ENCODE measurements at places on chromosomes 11 and 22.

DNA sequence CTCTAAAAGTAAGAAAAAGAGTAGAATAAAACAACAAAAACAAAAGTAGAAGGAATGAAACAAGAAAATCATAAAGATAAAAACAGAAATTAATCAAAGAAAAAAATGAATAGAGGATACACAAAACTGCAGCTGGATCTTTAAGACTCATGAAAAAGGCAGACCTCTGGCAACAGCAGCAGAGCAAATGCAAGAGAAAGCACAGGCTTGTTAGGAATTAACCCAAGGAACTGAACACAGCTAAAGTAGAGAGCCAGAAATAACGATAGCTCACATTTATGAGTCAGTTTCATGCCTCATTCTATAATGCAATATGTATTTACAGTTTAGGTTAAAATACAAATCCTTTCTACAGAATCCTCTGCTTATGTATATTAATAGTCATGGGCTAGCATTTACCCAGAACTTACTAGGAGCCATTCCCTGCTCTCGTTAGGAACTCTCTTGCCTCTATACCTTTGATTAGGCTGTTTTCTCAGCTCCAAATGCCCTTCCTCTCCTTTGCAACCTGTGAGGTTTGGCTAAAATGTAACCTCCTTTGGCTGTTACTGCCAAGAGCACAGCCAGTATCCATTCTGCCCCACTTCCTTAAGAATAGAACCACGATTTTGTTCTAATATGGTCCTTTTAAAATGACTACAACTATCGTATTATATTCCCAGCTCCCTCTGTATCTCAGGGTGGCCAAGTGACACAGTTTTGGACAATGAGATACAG is 38.3 kb upstream of the NFAM1 start:
- DNase-seq, result no peak

DNA sequence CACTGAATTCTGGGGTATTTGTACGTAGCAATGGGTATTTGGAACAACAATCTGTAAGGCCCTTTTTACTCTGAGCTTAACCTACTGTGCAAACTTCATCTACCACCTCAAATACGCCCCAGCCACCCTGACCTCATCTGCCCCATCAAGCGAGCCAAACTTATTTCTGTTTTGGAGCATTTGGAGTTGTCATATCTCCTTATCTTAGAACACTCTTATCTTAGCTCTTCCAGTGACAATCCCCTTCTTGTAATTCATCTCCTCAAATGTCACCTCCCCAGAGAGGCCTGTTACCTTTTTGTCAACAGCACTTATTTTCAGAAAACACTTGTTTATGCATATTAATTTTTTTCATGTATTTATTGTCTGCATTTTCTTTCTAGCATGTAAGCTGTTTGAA is 4.7 kb upstream of the MSANTD2 start:
- DNase-seq, result no peak

GRCh38 chr22:35960854-35961253 is 67.8 kb downstream of the RBFOX2 start:
- DNase-seq, result no peak

DNA sequence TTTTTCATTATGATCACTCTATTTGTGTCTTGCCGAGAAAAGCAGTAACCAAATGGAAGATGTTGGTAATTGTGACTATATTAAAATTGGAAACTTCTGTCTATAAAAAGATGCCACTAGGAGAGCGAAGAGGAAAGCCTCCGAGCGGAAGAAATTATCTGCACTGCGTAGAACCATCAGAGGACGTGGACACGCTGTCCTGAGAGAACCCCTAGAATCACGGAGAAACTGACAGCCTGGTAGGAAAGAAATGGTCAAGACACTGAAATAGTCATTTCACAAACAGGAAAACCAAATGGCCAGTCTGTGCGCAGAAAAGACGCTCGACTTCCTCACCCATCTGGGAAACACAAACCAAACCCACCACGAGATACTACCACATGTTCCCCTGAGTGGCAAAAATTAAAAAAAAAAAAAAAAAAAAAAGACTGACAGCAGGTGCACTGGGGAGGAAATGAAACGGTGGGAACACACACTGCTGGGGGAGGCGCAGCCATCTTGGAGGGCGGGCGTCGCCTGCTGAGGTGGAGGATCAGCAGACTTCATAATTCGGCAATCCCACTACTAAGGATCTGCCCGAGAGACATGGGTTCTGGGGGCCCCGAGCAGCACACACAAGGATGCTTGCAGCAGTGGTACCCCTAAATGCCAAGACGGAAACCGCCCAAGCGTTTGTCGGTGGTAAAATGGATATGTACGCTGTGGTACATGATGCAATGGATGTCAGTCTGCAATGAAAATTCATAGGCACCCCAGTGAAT is 21.3 kb downstream of the IFITM10 start:
- DNase-seq, result no peak

DNA sequence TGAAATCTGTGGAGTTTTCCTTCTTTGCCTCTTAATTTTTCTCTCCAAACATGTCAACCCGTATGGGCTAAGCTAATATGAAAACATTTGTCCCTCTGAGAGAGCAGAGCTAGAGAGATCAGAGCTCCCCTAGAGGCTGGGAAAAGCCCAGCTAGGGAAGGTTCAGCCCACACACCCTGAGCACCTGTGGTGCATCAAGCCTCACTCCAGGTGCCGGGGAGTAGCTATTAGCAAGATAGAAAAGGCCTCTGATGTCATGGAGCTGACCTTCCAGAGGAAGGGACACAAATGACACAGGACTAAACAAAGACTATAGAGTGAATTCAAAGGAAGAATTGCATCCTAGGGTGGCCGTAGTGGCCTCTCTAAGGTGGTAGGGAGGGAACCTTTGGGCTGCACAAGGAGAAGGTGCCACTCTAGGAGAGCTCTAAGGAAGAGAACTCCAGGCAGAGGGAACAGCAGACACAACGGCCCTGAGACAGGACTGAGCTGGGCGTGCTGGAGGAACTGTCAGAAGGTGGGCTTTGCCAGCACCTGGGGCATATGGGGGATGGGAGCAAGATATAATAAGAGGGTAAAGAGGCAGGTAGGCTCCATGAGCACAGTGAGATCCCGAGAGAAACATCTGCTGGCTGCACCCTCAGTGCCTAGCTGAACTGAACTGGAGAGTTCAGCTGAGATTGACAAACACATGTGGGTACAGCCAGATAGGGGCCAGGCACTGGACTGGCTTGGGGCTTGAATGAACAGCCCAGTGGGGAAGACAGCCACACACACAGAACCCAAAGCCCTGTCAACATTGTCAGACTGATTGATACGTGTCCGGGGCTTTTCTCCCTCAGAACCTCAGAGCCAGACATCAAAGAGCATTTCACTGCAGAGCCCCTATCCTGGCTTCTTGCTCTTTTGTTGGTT is 65.5 kb upstream of the DRD2 start:
- DNase-seq, result no peak

DNA sequence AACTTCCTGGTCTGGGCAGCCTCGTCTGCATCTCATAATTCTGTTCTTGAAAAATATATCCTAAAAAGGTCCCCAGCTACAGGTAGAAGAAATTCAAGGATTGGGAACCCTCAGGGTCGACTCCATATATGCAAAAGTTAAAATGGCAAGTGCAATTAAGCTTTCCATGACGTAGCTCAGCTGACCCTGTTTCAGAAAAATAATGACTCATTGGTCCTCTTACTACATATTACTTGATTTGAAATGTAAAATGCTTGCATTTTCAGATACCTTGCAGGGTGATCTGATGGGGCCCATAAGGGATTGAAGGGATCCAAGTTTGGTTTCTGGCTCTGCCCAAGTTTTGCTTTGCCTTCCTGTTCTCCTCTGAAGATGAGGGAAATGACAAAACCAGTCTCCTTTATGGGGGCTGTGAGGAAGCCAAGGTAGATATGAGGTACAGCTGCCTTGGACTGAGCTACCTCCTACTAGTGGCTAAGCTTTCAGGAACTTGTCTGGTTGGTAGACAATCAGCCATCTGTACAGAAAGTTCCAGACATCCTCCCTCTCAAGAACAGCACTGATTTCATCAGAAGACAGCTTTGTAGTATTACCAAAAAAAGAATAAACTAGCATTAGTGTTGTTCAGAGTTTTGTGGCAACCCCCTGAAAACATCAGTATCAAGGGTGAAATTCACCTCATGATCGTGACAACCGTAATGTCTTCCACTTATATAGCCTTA is 177.3 kb downstream of the DBX1 start:
- no peak for DNase-seq

- no peak for DNase-seq
Measured at GRCh38 chr11:17405232-17406005, 17.0 kb upstream of the KCNJ11 start.

DNA sequence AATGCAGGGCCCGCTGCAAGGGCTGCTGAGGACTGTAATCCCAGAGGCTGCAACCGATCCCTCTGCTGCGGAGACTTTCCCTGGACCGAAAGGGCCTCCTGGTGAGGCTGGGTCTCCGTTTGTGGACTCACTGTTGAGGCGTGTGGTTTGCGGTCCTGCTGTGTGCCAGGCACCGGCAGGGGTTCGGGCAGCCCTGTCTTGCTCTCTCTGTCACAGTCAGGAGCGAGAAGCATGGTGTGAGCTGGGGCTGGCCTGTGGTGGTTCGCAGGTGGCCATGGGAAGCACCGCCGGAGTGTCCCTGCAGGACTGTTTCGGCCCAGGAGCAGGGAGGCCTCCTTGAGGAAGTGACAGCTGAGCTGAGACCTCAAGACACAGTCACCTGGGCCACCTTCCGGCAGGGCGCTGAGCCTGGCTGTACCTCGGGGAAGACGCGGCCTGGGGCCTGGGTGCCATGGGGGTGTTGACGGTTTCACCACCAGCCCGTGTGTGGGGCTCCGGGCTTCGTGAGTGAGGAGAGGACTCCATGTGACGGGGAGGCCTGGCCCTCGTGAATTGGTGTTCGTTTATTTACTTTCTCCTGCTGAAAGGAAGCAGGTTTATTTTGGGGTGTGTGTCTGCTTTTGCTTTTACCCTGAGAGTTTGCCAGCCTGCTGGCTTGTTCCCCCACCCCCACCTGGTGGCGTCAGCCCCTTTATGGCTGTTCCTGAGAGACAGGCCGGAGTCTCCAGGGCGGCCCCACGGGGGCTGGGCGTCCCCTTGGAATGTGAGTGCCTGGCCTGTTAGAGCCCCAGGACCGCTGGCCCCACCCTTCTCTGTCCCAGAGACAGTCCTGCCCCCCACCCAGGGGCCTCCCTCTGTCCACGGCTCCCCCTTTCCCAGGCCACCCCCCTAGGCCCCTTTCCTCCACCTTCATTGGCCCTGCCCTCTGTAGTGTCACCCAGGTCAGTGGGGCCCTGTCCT is 122.5 kb downstream of the KCNQ1OT1 start:
- no peak for DNase-seq

DNA sequence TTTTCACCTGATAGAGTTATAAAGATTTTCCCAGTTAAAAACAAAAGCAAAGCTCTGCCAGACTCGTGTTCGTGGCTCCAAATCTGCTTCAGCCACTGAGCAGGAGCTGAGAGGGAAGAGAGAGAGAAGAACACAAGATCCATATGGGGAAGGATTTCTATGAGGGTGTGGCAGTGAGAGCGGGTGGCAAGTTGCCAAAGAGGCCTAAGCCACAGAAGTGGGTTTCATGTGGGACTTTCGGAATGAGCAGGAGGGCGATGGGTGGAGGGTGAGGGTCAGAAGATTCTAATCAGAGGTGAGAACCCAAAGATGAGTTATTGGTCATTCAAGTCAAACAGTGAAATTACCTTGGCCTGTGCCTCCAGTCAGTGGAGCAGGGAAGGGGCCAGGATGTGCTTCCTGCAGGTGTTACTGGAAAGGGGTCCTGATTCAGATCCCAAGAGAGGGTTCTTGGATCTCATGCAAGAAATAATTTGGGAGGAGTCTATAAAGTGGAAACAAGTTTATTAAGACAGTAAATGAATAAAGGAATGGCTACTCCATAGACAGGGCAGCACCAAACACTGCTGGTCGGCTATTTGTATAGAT is 40.5 kb upstream of the TOP3B start:
- DNase-seq, result no peak

DNA sequence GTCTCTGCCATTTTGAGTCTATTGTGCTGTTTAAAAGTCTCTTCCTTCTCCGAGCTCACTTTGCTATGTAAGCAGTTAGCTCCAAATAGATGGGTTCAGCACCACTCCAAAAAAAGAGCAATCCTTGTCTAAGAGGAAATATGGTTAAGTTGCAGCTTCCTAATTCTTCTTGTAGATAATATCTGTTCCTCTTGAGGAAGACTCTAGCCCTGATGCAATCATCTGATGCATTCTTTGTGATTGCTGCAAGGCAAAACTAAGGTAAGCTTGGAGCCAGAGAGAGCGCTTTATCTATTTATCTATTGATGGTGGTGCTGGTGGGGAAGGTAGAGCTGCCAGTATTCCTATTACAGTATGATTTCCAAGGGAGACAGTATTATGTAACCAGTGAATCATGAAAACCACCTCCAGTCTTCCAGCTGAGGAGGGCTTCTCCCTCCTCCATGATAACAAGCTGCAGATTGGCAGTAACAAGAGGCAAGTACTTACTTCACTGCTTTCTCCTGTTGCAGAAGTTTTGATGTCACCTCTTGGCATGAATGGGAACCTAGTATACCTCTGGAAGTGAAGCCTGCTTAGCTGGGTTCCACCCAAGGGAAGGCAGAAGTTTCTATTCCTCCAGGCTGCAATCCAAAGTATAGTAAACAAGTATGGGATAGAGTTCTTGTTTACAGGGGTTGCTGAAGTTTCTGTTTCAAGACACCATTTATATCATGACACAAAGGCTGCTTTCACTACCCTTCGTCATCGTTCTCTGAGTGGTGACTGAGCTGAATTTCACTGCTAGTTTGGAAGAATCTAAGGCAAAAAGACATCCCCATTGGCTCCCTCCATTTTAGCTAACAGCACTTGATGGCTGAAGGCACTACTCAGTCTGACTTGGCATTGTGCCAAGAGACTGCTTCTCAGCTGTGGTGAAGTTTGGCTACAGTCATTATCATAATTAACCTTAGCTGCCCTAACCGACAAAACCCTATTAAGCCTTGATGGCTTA is 49.7 kb downstream of the FDX1 start:
- no peak for DNase-seq

GRCh38 chr22:44627521-44628139 is 74.4 kb upstream of the PRR5 start:
- no peak for DNase-seq

DNA sequence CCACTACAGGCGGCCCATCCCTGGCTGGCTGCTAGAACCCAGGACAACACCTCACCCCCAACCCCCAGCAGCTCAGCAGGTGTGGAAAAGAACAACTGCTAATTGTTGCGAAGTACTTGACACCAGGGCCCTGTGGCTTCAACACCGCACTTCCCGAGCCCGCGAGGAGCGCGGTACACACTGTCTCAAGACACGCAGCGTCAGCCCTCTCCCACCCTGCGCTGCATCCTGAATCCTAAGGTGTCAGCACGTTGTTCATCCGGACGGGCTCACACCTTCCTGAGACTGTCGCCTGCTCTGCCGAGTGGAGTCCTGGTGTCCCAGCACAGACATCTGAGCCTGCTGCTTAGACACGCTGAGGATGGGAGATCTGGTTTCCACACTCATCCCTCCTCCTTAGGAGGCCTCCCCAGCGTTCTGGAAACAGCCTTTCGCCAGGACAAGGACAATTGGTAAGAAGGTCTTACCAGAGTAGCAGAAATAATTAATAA is 1336.2 kb downstream of the BRD1 start:
- no peak for DNase-seq

DNA sequence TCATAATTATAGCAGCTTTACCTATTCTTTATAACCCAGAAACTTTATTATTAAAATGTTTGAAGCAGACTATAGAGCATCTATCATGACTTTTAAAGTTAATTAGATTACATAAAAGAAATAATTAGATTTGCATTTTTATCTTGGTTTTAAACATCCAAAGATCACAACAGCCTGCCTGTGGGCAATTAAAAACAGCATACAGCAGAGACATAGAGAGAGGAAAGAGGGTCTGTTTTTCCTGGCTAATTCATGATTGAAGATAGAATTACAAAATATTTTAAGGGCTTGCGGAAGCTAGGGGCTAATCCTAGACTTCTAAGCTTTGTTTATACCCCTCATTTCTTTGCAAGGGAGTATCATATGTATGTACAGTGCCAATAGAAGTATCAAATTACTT is 178.1 kb downstream of the SOX6 start:
- DNase-seq, result no peak
